T-helper 22 cell (primary cell): ENCODE measurements at places on chromosomes 1 and 21.

- no peak for DNase-seq
Measured at GRCh38 chr1:201471772-201472171, 2.8 kb upstream of the PHLDA3 start.

DNA sequence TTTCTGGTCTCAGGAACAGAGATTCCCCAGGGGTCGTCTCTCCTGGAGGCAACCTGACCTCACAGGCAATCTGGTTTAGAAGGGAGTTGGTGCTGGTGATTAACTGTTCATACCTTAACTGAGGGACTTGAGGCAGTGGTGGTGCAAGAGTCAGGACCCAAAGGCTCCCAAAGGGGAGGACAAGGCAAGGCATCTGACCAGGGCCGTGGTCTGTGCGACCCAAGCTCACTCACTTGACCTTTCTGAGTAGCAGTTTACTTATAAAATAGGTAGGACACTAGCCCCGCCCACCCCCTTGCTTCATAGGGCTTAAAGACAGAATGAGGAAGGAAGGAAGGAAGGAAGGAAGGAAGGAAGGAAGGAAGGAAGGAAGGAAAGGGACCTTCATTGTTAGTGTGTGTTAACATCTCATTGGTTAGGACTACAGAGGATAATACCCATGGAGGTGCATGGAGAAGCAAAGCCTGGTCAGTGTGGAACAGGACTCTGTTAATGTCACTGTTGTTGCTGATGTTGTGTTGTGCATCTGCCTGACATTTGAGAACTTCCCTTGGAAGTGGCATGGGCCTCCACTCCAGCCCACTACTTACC is 4.6 kb upstream of the KCNA2 start:
- DNase-seq, result no peak

- no peak for DNase-seq
Measured at GRCh38 chr1:2212274-2212531, 15.9 kb upstream of the SKI start.

DNA sequence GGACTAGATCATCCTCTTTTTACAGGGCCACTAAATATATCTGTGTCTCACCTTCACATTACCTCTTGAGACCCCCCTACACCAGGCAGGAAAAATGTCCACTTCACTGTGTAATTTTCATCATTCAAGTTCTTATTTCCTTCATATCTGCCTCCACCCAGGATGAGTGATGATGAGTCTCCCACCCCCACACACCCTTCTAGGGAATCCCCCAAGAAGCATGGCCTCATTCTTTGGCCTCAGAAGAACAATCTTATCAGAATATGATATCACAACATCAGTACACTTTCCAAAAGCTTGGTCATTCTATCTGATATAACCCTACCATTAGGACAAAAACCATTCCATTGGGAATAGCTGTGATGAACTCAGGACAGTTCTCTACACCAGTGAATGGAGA is 170.3 kb upstream of the DUSP10 start:
- DNase-seq, result no peak

DNA sequence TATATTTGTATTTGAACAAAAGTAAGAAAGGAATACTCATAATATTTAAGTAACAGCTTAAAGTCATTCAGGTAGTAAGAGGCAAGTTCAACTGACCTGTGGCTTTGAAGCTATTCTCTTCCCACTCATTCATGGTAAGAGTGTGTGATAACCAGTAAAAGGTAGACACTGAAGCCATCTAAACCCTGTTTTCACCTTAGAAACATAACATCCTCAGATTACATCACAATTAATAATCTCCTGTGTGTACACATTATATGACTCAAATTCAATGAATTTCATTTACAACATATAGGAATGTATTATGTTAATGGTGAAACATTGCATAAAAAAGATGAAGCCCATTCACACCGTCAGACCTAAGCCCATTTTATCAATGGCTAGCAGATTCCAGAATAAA is 364.8 kb upstream of the SNX7 start:
- DNase-seq, result no peak

GRCh38 chr21:23936224-23936623 is 1671.1 kb downstream of the MRPL39 start:
- no peak for DNase-seq

DNA sequence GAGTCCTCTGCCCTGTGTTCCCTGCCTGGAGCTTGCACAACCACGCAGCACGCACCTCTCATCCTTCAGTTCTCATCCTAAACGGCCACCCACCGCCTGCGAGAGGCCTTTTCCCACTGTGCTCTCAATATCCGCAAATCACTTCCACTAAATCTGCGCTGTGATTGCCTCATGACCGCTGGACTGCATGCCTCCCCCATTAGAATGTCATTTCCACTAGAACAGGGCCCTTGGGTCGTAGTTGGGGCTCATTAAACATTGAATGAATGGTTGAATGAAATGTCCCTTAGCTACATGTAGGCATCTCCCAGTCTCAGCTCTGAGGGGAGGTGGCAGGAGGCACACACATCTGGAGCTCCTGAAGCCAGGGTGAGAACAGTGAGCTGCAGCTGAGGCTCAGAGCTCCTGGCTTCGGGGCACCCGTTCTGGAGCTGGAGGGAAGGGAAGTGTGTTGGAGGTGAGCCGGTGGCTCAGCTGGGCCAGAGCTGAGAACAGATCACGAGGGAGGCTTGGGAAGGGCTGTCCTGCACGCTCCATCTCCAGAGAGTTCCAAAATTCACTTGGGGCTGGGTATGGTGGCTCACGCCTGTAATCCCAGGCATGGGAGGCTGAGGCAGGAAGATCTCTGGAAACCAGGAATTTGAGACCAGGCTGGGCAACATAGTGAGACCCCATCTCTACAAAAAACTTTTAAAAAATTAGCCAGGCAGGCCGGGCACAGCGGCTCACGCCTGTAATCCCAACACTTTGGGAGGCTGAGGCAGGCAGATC is 30.4 kb downstream of the TMEM201 start:
- no peak for DNase-seq

DNA sequence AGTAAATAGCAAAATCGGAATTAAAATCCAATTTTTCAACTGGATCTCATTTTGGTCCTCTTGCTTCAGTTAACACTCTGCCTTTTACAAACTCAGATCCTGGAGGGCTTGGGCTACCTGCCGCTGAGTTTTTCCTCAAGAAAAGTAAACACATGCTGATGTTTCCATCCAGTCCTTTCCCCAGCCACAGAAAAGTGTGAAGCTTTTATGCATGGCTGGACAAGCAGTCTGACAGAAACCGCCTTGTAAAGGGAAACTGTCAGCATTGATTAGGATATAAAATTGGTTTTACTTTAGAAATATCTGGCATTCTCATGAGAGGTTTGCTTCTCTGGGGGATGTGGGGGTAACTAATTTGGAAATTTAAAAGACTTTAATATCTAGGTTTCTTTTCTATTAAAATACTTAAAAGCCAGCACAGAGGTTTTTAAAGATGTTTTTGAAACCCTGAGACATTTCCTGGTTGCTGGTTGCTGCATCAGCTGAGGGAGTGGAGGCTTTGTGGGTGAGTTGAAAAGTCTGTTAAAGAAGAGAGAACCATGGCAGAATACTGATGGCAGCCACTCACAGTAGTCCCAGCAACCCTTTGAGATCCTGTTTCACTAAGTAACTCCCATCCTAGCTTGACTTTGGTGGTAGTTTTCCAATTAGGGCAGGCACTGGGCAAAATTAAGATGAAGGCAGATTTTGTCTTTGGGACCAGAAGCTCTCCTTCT is 238.3 kb downstream of the PAPPA2 start:
- no peak for DNase-seq

DNA sequence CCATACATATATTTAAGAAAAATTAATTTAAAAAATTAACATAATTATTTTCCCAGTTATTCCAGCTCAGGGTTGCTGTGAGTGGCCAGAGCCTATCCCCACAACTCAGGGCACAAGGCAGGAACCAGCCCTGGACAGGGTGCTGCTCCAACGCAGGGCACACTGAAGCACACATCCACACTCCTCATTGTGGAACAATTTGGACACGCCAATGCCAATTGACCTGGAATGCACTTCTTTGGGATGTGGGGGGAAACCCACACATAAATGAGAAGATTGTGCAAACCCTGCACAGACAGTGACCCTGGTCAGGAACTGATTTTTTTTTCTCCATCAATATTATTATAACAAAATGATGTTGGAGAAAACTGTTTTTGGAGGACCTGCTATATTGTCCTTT is 23.4 kb downstream of the SAMSN1 start:
- no peak for DNase-seq

- no peak for DNase-seq
Measured at GRCh38 chr1:234869182-234870019, 259.2 kb downstream of the TOMM20 start.

- DNase-seq, result peak; percentile 59
Measured at GRCh38 chr1:226125097-226125630, 61.4 kb downstream of the ACBD3 start.

GRCh38 chr1:152410599-152410998 is 3.5 kb downstream of the CRNN start:
- no peak for DNase-seq

GRCh38 chr1:52423771-52424170 is 19.4 kb downstream of the PRPF38A start:
- DNase-seq, result peak; percentile 65

- DNase-seq, result no peak
Measured at GRCh38 chr21:45320261-45321025, 32.7 kb upstream of the POFUT2 start.

- DNase-seq, result no peak
Measured at GRCh38 chr1:41712081-41712480, 206.6 kb downstream of the HIVEP3 start.

GRCh38 chr1:46301406-46301807 is 2.0 kb downstream of the LRRC41 start:
- DNase-seq, result no peak

GRCh38 chr1:17274186-17275170 is 25.6 kb downstream of the PADI3 start:
- DNase-seq, result no peak

DNA sequence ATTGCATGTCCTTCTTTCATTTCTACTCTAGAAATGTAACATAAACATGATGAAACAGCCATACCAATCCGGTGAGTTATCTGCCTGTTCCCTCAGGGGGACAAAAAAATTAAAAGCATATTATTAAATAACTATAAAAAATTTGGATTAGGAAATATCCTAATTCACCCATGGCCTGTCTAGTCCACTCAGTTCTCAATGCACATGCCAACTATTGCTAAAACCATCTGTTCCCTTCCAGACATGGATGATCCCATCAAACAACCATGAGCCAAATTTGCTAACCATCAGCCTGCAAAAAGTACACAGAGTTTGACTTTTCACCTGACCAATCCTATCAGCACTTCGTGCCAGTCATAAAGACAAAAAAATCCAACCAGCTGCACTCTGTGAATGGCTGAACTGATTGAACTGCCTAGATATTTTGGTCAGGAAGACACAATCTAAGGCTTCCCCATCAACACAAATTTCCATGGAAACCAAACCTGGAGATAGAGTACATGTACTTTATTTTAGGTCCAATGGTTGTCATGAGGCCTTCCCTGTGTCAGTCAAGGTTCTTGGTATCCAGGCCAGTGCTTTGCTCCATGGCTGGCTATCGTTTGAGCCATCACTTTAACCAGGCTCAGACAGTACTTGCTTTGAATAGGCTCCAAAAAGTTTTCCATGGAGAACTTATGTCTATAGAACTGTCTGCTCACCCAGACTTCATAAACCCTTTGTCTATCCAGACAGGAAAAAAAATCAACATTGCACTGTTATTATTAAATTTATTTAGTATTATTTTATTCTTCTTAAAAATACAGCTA is 570.8 kb downstream of the LTN1 start:
- no peak for DNase-seq

GRCh38 chr1:215543191-215543606 is 23.9 kb upstream of the KCTD3 start:
- DNase-seq, result no peak

GRCh38 chr1:238568735-238569134 is 678.0 kb upstream of the ZP4 start:
- no peak for DNase-seq

- DNase-seq, result no peak
Measured at GRCh38 chr1:174841747-174842146, 158.0 kb upstream of the CACYBP start.

GRCh38 chr1:233497679-233498078 is 116.2 kb upstream of the KCNK1 start:
- DNase-seq, result no peak

DNA sequence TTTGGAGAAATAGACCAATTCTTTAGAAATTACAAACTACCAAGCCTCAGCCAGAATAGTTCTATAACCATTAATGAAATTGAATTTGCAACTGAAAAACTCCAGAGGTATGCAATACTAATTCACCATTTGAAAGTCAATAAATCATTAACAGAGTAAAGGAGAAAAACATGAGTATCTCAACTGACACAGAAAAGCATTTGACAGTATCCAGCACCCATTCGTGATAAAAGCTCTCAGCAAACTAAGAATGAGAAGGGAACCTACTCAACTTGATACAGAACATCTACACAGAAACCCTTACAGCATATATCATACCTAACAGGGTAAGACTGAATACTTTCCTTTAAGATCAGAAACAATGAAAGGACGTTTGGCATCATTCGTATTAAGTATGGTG is 54.3 kb downstream of the ST6GALNAC5 start:
- DNase-seq, result no peak

DNA sequence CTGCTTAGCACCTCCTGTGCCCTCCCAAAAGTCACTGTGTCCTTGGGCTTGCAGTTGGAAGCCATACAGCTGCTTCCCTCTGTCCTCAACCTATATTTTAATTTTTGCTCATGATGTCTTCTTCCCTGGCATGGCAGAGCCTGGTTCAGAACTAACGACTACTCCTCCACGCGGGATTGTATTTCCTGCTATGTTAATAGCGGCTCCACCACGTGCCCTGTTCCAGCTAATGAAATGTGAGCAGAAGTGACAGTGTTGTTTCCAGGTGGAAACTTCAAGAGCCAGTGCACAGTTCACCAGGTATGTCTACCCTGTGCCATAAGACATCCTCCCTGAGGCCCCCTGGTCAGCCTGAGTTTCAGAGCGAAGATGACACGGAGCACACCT is 52.1 kb downstream of the DHRS3 start:
- no peak for DNase-seq

GRCh38 chr1:234120327-234120944 is 216.0 kb downstream of the SLC35F3 start:
- DNase-seq, result no peak

- DNase-seq, result no peak
Measured at GRCh38 chr1:174135211-174135610, 24.1 kb upstream of the RABGAP1L start.

GRCh38 chr1:2544093-2544874 is 11.9 kb upstream of the TNFRSF14 start:
- no peak for DNase-seq

- DNase-seq, result no peak
Measured at GRCh38 chr1:29629814-29630516, 393.6 kb downstream of the PTPRU start.
